AG09319 (cell line): ENCODE measurements at places on chromosomes 6 and 20.

DNA sequence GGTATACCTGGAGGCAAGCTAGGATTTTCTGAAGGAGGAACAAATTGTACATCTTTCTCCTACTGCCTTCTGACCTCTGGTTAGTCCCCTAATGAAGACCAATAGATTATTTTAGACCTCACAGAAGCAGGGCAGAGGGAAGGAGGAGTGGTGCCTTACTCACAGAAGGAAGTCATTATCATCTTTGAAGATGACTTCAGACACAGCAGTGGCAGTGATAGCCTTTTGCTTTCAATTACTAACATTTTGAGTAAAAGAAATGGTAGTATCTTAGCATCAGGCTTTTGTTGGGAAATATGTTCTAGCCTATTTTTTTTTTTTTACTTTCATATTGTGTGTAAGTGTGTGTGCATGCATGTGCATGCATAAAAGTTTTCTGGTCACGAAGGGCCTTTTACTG is 164.2 kb upstream of the PLN start:
- DNase-seq = no peak

DNA sequence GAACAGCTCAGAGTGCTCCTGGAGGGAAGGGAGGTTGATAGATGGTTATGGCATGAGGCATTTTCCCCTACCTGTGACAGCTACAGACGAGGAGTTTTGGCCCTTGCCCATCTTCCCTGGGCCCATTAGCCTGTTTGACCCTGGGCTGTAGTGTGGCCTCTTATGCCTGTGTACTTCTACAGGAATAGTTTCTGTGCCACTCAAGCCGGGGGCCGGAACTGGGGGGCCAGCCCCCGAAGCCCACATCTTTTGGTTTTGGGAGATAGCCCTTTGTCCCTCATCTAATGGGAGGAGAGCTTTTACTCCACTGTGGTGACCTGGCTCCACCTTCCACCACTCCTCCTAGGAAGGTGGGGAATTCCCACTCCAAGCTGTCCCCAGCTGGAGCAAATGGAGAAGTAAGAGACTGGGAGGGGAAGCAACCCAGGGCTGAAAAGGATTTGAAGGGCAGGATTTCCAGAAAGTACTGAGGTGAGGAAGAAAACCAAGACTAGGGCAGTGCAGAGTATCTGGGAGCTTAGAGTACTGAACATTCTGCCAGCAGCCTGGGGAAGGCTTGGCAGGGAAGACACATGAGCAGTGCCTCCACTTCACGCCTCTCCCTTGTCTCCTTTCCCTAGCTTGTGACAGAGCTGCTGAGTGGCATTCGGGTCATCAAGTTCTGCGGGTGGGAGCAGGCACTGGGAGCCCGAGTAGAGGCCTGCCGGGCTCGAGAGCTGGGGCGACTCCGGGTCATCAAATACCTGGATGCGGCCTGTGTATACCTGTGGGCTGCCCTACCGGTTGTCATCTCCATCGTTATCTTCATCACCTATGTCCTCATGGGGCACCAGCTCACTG is 6.9 kb downstream of the ABCC10 start:
- no peak for DNase-seq

DNA sequence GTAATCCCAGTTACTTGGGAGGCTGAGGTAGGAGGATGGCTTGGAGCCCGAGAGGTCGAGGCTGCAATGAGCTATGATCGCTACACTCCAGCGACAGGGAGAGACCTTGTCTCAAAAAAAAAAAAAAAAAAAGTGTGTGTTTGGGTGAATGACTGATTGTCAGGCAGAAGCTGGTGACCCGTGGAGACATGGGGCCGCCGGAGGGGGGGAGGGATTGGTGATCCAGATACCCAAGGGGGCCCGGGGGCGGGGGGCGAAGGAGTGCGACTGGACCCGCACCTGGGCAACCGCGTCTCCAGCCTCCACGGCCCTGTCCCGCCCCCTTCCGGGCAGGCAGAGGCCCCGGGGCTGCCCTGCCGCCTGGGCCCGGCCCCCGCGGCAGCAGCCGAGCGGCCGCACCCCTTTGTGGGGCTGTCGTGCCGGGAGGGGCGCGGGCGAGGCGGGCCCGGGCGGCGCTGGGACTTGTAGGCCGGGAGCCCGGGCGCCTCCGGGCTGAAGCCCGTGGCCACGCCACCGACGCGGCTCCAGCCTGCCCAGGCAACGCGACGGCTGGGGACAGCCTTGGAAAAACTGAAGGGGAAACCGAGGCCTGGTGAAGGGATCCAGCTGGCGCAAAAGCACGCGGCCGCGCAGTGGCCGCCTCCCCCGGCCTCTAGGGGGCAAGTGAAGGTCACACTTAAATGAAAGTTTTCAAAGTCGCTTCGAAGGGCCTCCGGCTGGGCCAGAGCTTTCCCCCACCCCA is 2.1 kb upstream of the RBM38 start:
- peak; percentile 31 for DNase-seq

DNA sequence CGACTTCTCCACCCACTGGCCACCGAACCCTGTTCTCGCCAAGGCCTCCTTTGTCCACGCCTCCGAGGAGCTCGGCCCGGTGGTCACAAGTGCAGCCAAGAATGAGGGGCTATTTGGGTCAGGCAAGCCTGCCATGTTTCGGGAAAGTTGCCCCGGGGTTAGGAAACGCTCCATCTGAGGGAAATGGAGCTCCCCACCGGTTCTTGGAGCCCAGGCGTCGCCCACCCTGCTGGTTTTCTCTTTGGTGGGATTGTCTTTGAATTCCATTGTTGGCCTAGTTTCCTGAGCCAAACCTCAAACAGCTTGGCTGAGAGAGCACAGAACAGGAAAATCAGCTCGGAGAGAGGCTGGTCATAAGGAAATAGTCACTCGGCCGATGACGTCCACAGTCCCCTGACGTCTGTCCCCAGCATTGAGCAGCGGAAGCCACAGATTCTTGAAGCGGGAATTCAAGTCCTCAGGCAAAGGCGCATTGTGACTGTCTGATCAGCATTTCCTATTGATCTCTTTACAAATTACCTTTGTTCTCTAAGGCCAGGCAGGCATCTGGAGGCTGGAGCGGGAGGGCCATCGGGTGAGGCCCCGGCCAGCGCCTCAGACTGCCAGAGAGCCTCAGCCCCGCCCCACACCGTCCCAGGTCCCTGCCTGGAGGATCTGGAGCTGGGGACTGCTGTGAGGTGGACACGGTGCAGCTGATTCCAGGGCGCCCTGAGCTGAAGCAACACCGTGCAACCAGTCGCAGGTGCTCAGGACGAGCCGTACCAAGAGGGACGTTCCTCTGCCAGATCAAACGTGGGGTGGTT is 138.6 kb downstream of the DLL1 start:
- no peak for DNase-seq
